Upper lobe of right lung (tissue), 1 donor: ENCODE measurements at places on chromosomes 12 and 14.

DNA sequence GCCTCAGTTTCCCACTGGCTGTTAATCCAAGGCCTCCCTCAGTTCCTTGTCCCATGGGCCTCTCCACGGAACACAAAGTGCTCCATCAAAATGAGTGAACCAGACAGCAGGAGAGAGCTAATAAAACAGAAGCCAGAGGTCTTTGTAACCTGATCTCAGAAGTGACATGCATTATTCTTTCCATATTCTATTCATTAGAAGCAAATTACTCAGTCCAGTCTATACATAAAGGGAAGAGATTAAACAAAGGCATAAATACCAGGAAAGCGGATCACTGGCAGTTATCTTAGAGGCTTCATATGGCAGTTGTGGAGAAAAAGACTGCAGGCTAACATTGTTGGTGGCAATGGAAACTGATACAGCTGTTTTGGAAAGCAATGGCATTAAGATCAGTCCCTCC lies 170.6 kb upstream of the GARIN6 start:
- no peaks in the 10 kb centered on the region for H3K27me3 ChIP-seq
- no peak for DNase-seq
- no peaks in the 10 kb centered on the region for H3K36me3 ChIP-seq

DNA sequence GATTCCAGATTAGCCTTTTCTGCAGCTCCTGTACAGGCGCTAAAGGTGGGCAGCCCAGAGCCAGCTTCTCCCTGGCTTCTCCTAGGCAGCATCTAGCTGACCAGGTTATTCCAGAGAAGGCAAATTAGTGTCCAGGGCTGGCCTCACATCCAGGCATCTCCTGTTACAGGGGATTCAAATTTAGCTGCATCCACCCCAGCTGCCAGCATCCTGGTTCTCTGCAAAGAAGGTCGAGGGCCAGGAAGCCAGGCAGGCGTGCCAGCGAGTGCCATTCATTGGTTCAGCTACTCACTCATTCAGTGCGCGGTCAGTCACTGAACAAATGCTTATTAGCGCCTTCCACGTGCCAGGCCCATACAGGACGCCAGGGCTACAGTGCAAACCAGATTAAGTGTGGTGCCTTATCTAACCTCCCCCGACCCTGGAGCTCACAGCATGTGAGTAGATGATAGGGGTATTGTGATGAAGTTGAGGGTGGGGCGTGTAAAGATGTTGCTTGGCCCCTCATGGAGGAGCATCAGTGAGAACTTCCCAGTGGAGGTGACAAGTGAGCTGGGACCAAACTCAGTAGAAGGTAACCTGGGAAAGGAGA lies 15.7 kb upstream of the FAM222A start:
- DNase-seq: no peak
- no peaks in the 10 kb centered on the region for H3K36me3 ChIP-seq
- no peak overlapping the region for H3K4me3 ChIP-seq
- no peaks in the 10 kb centered on the region for H3K27me3 ChIP-seq
- no peaks in the 10 kb centered on the region for H3K4me1 ChIP-seq
- H3K27ac ChIP-seq: no peak overlapping the region

DNA sequence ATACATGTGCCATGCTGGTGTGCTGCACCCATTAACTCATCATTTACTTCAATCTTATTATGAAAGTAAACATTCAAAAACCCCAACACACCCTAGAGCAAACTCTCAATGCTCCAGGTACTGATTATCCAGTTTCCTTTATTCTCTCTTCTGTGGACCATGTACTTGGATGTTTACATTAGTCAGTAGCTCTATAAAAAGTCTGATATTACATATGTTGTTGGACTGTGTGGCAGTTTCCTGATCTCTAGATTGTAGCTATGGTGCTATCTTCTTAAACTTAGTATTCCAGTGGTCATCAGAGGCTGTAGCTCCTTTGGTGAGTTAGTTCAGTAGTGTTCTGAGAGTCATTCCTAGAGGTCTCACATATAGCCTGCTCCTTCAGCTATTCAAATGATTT lies 25.1 kb upstream of the ITGA5 start:
- H3K36me3 ChIP-seq: no peaks in the 10 kb centered on the region
- DNase-seq: no peak
- H3K27me3 ChIP-seq: no peaks in the 10 kb centered on the region

DNA sequence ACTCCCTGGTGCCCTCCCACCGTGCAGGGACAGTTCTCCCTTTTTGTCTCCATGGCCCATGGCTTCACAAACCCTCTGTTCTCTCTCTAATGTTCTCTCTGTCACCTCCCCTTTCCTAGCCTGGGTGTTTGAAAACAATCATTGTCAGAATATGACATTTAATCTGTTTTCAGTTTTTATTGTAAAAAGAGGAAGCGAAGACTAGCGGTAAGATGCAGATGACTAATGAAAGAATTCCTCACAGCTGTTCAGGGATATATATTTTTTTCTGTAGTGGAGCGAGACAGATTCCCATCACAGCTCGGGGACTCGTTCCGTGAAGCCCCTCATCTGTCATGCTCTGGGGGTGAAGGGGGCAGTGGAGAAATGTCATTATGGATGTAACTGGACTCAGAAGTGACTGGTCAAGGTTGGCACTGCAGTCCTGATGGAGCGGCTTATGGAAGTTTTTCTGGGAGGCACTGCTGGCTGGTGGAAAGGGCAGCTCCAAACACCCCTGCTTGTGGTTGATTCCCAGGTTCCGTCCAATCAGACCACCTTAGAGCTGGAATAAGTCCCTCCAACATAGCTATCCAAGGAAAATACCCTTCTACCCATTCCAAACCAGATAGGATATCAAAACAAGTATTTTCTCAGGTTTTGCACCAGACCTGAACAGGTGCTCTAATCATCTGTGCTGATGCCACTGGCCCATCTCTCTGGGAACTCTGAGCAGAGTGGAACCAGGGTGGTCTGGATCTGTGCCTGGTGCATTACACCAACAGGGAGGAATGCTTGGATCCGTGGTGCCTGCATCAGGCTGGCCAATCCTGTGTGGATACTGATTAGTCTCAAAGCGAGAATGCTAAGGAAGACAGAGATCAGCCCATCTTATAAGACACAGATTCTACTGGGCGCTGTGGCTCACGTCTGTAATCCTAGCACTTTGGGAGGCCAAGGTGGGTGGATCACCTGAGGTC lies 84.7 kb downstream of the GPATCH2L start:
- no peaks in the 10 kb centered on the region for H3K27me3 ChIP-seq
- no peak overlapping the region for H3K27ac ChIP-seq
- no peak for DNase-seq
- no peak overlapping the region for H3K4me3 ChIP-seq
- H3K4me1 ChIP-seq: no peaks in the 10 kb centered on the region
- no peaks in the 10 kb centered on the region for H3K36me3 ChIP-seq

- H3K4me1 ChIP-seq: no peaks in the 10 kb centered on the region
- no peak overlapping the region for H3K27ac ChIP-seq
- H3K36me3 ChIP-seq: no peaks in the 10 kb centered on the region
These were observed 194.1 kb downstream of the MON2 start for GRCh38 chr12:62660756-62661155.

DNA sequence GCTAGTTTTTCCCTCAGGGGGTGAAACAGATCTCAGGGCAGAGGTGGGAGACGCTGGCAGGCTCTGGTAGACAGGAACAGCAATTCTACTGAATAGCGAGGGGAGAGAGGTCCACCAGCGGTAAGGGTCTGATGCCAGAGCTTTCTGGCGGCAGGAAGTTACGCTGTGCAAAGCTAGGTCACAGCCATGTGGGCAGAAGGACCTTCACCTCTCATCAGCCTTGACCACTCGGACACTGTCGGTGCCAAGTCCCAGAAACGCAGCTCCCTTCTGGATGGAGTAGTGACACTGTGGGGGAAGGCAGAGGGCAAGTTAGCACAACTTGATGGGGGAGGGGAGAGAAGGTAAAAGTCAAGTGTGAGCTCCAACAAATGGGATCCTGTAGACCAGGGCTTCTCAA lies 10.3 kb upstream of the ZNF740 start:
- H3K27ac ChIP-seq: no peak overlapping the region
- H3K4me1 ChIP-seq: no peaks in the 10 kb centered on the region
- no peak overlapping the region for H3K4me3 ChIP-seq

GRCh38 chr14:22892488-22892887 lies 9.5 kb downstream of the REM2 start:
- no peak overlapping the region for H3K27ac ChIP-seq
- H3K4me1 ChIP-seq: peaks cover 10% of the 10 kb centered on the region
- no peak overlapping the region for H3K4me3 ChIP-seq
- no peak for DNase-seq
- no peaks in the 10 kb centered on the region for H3K27me3 ChIP-seq

GRCh38 chr12:45991284-45992249 lies 1.2 kb upstream of the SCAF11 start:
- peak overlapping the region; percentile 97 for H3K27ac ChIP-seq
- peaks cover 32% of the 10 kb centered on the region for H3K4me1 ChIP-seq
- no peaks in the 10 kb centered on the region for H3K27me3 ChIP-seq
- DNase-seq: peak; percentile 92
- H3K4me3 ChIP-seq: peak overlapping the region; percentile 89

DNA sequence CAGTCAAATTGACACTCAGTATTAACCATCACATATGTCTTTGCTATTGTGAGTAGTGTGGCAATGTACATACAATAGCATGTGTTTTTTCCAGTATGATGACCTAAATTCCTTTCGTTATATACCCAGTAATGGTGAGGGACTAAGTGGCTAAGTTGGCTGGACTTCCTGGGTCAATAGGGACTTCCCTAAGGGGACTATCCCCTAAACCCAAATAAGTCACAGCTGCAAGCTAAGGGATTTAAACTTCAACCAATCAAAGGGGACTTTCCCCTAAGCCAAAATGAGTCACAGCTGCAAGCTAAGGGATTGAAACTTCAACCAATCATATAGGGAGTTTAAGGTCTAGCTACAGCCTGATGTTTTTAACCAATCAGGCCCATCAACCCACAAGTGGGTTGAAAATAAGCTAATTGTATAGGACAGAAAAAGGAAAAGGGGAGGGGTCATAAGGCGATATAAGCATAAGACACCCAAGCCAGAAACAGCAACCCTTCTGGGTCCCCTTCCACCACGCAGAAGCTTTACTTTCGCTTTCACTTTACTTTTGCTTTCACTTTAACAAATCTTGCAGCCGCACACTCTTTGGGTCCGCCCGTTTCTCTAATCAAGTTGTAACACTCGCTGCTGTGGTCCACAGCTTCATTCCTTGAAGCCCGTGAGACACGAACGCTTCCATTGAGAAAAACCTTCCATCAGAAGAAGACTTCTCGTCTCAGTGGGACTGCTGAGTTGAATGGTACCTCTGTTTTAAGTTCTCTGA lies 404.4 kb downstream of the FLRT2 start:
- no peak for DNase-seq
- peak overlapping the region; percentile 52 for H3K4me3 ChIP-seq
- H3K27me3 ChIP-seq: no peaks in the 10 kb centered on the region
- H3K4me1 ChIP-seq: no peaks in the 10 kb centered on the region
- H3K27ac ChIP-seq: peak overlapping the region; percentile 73
- H3K36me3 ChIP-seq: no peaks in the 10 kb centered on the region

DNA sequence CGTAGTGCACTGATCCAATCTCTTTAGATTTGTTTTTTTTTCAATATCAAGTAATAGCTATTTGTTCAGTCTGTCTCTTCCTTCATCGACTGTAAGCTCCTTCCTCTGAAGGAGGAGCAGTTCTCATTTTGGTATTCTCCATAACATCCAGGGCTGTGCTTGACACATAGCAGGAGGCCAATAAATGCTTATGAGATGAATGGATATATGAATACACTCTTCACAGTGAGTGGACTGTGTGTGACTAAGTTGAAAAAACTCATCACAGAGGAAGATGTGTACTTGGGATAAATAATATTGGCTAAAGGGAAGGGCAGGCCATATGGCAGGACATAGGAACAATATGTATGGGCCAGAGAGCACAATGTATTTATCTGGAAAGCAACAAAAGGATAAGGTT lies 205.3 kb upstream of the PRICKLE1 start:
- no peaks in the 10 kb centered on the region for H3K27me3 ChIP-seq
- H3K36me3 ChIP-seq: no peaks in the 10 kb centered on the region
- no peak overlapping the region for H3K4me3 ChIP-seq

DNA sequence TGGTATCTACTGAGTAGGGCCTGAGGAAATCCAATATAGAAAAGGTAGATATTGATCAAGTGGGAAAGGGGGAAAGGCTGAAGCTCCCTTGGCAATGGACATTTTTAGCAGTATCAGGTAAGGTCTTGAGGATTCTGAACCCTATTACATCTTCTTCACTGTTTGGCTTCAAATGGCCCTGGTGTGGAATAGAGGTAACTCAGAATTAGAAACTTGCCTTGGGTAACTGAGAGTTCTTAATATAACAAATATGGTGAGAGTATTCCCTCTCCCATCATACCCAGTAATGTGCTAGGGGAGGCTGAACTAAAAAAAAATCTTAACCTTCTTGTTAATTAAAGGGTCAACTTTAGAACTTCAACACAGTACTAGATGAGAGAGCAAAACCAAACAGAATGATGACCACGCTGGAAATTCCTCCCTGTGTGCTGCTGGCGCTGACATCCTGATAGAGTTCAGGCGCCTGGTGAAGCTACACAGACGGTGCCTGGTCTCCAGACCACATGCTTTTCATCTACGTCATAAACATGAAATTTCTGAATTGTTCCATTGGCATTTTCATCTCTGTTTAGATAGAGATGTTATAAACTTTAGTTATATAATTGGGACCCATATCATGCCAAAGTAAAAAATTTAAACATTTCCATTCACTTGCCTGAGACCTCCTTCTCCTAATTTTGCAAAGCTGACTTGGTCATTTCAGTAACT lies 128.3 kb downstream of the AKAP6 start:
- no peak overlapping the region for H3K4me3 ChIP-seq
- H3K27ac ChIP-seq: no peak overlapping the region
- no peaks in the 10 kb centered on the region for H3K36me3 ChIP-seq
- H3K27me3 ChIP-seq: no peaks in the 10 kb centered on the region

GRCh38 chr14:45201905-45202304 lies 51.1 kb downstream of the MIS18BP1 start:
- H3K36me3 ChIP-seq: peaks cover 34% of the 10 kb centered on the region
- no peak for DNase-seq
- H3K27ac ChIP-seq: no peak overlapping the region
- no peak overlapping the region for H3K4me3 ChIP-seq

DNA sequence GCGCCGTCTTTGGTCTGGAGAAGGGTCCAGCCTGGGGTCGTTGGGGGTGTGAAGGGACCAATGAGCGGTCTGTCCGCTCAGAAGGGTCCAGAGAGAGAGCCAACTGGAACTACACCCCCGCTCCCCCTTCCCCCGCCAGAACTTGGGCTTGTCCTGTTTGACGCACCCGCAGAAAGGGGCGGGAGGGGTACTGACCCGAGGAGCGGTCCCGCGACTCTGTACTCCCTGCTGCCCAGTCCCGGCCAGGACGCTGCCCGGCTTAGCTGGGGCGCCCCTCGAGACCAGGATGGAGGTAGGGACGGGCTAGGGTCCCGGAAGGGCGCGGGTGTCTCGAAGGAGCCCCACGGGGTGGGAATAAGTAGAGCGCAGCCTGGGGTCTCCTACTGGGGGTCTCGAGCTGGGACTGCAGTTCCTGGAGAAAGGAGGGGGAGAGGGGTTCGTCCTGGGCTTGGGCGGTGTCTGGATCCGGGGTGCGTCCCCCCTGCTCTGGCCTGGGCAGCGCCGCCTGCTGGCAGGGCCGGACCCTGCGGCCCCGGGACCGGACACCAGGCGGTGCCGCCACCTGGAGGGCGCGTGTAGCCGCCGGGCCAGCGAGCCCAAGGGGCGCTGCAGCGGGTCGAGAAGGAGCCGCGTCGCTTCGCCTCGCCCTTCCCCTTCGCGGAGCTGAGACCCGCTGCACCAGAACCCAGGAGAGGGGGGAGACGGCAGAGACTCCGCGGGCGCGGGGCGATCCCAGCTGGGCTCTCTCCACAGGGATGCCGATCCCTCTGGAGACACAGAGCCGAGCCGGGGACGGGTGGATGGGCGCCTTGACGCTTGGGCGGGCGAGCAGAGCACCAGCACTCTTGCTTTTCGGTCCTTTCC lies 3.8 kb upstream of the CACNB3 start:
- peak overlapping the region; percentile 87 for H3K27ac ChIP-seq
- peak overlapping the region; percentile 94 for H3K4me3 ChIP-seq
- no peaks in the 10 kb centered on the region for H3K36me3 ChIP-seq
- DNase-seq: peak; percentile 94
- H3K27me3 ChIP-seq: no peaks in the 10 kb centered on the region
